Activated CD4-positive, alpha-beta memory T cell treated with anti-CD3 and anti-CD28 coated beads for 36 hours (primary cell): ENCODE measurements at places on chromosomes 6 and 20. TPM values are rescaled to one million over a fixed set of nuclear protein-coding genes. Genes with fewer than 3 reads are reported as not detected.

GRCh38 chr6:135149376-135149775 is 31.7 kb upstream of the MYB start:
- DNase-seq, result no peak

DNA sequence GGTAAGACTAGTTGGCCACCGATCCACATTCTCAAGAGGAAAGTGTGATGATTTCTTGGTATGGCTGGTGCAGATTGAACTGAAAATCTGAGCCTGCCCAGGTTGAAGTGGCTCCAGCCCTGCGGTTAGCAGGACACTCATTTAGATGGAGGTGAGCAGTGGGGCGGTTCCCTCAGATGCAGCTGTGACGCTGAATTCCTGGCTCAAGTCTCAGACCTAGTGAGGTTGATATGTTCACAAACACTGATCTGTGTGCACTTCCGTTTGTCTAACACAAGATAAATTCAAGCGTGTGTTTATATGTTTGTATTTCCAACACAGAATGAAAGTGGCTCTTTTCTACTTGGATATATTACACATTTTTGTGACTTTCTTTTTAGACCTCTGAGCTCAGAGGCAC is 83.4 kb upstream of the FRMD1 start:
- DNase-seq, result no peak

DNA sequence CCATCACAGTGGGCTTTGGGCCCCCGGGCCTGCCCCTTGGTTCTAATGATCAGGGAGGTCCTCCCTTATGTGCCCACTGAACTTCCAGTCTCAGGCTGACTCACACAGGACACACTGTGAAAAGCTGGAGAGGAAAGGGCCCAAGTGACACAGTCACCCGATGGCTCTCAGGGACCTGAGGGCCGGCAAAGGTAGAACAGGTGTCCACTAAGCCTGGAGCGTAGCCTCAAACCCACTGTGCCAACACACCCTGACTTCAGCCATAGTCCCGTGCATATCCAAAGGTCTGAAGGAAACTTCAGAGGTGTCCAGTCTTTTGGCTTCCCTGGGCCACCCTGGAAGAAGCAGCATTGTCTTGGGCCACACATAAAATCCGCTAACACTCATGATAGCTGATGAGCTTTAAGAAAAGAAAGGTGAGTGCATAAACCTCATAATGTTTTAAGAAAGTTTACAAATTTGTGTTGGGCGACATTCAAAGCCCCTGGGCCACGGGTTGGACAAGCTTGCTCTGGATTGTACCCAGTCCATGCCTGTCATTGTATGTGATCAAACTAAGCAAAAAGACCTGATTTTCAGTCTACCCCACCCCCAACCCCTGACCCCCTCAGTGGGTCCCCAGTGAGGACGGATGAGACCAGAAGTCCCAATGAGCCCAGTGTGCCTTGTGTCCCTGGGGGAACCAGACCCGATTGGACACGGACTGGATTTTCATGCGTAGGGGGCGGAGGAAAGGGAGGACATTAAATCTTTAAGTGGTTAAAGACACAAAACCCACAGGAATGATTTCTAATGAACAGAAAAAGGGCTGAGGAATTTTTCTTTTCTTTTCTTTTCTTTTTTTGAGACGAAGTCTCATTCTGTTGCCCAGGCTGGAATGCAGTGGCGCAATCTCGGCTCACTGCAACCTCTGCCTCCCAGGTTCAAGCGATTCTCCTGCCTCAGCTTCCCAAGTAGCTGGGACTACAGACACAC is 6.1 kb downstream of the RAMACL start:
- DNase-seq, result no peak

GRCh38 chr6:49519660-49520059 is 19.9 kb downstream of the GLYATL3 start:
- no peak for DNase-seq

GRCh38 chr6:128696691-128697689 is 176.6 kb upstream of the PTPRK start:
- no peak for DNase-seq

DNA sequence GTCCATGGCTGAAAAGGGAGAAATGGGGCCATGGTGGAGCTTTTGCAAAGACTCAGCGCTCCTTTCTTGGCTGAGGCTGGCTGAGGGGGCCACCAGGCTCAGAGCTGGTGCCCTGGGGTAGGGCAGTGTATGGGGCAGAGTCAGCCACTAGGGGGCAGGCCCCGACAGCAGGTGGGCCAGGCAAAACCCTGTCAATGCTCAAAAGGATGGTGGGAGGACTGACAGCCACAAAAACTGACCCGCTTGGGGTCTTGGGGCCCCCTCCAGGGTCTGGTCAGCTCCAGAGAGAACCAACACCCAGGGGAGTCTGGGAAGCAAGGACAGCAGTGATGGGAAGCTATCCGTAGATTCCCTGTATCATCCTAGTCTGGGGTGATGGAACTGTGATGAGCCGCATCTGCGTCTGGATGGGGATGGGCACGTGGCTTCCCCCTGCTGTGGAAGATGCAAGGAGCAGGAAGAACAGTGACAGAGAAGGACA is 306.9 kb downstream of the DHX35 start:
- peak; percentile 59 for DNase-seq

- no peak for DNase-seq
These were observed 2.9 kb upstream of the TDRD6 start for GRCh38 chr6:46684771-46685170.

The PROKR2 gene
- total RNA-seq, result not detected
